ENCODE measurements at places on chromosomes 6 and 20.

- DNase-seq: peak; percentile 92
These were observed 40.4 kb upstream of the RAB23 start for GRCh38 chr6:57262488-57262887.

DNA sequence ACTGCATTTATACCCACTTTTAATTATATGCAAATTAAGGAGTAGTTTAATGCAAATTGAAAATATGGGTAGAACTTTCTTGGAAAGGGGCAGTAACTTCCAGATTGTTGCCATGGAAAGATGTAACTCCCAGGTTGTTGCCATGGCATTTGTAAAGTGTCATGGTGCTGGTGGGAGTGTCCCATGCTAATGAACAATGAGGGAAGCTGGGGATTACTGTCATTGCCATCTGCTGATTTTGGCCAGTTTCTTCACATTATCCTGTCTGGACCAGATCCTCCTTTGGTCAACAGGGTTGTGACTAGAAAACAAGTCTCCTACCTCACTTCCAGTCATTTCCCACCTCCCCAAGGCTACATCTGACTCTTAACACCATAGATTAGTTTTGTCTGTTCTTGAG is 45.4 kb upstream of the FERMT1 start:
- no peak for DNase-seq

GRCh38 chr20:46220455-46221207 is 87.7 kb downstream of the CDH22 start:
- DNase-seq: no peak

GRCh38 chr6:90106449-90106848 is 190.2 kb downstream of the BACH2 start:
- no peak for DNase-seq

- DNase-seq: no peak
These were observed 41.7 kb upstream of the EMILIN3 start for GRCh38 chr20:41408156-41408794.

GRCh38 chr6:34316431-34317171 is 67.8 kb upstream of the SMIM29 start:
- DNase-seq: no peak

DNA sequence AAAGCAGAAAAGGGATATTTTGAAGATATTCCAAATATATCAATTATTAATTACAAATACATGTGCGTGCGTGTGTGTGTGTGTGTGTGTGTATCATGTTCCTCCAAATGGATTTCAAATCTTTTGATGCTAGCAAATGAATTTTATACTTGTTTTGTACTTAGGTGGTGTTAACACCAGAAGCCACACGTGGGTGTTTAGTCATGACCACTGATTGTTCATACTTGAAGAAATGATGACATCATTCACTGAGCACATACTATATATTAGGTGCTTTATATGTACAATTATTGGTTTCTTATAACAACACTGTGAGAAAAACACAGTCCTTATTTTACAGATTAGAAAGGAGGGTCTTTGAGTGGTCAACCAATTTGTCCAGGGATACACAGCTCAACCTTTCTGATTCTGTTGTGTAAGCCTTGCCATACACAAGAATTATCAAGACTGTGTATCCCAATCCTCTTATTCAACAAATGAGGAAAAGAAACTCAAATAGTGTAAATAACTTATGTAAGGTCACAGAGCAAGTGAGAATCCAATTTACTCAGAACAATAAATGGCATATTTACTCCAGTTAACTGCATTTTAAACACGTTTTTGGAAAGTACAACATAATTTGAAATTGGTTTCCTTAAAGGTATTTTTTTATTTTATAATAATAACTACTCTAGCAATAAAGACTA is 88.5 kb downstream of the BCAS1 start:
- no peak for DNase-seq

- no peak for DNase-seq
These were observed 19.2 kb downstream of the KLHL32 start for GRCh38 chr6:96943555-96944215.

- no peak for DNase-seq
These were observed 12.0 kb upstream of the PRDM1 start for GRCh38 chr6:106074146-106074545.

All from EH (cell line).